ENCODE measurements at places on chromosomes 1 and 21.

GRCh38 chr1:205230982-205231381 is 3.2 kb downstream of the TMCC2 start:
- no peak for DNase-seq

DNA sequence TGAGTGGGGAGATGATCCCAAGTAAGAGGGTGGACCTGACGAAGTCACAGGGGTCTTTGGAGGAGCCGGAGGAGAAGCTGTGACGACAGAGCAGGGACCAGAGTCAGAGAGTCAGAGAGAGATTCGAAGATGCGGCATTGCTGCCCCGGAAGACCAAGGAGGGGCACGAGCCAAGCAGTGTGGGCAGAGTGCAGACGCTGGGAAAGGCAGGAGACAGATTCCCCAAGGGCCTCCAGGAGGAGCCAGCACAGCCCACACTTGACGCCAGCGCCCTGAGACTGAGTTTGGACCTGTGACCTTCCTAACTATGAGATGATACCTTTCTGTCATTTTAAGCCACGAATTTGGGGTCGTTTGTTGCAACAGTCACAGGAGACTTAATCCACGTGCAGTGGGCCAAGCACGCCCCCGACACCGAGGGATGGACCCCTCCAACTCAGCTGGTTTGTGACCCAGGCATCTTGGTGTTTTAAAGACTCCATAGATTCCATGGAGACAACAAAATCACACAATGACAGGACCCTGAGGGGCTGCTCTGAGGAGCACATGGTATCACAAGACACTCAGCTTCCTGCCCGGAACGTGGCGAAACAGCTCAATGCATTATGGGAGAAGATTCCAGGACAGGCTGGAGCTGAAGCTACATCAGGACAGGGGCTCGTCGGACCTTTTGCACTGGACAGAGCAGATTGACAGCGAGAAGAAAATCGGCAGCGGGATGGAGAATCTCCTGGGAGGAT is 11.0 kb upstream of the TFF1 start:
- DNase-seq: no peak

DNA sequence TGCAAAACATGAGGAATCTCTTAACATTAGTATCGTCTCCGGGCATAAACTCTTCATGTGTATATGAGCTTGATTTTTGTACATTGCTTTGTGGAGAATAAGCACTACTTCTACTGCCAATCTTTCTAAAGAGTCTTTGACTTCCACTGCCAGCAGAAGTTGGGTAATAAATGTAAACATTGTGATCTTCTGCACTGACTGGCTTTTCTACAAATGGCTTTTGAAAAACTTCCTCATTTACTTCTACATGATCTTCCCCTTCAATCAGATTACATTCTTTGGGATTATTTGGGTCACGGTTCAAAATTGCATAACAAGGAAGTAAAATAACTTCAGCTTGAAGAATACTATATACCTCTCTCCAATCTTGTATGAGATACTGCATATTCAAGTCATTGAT is 30.4 kb upstream of the SLC44A5 start:
- no peak for DNase-seq

DNA sequence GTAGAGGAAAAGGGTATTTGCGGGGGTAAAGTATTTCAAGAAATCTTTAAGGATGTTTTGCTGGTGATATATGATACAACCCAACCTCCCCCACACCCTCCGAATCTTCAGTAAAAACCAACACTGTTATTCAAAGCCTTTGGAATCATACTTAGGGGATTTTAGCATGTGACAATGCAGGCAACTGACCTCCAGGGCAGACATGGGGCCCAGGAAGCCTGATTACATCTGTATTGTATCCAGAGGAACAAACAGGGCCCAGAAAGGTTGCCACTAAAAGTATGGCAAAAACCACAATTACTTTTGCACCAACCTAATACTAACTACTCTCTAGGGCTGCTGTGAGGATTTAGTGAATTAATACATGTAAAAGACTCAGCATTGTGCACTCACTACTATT is 43.9 kb upstream of the CNN3 start:
- no peak for DNase-seq

- DNase-seq: no peak
These were observed 5.3 kb downstream of the PRDM16 start for GRCh38 chr1:3074297-3074741.

DNA sequence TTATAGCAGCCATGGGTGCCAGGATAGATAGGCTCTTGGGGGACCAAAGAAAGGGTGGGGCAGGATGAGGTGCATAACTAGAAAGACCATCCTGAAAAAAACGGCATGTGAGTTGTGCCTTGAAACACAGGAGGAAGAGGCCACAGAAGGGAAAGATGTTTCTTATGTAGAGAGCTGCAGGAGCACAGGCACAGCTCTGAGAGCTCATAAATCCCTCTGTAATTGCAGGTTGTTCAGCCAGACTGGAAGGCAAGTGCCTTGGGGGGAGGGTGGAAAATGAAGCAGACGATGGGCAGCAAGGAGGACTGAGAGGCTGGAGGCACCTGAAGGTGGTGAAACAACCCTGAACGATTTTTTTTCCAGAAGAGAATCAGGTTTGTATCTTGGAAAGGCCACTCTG is 170.7 kb downstream of the NR5A2 start:
- DNase-seq: no peak

GRCh38 chr1:30417701-30418046 is 305.7 kb downstream of the MATN1 start:
- DNase-seq: no peak

DNA sequence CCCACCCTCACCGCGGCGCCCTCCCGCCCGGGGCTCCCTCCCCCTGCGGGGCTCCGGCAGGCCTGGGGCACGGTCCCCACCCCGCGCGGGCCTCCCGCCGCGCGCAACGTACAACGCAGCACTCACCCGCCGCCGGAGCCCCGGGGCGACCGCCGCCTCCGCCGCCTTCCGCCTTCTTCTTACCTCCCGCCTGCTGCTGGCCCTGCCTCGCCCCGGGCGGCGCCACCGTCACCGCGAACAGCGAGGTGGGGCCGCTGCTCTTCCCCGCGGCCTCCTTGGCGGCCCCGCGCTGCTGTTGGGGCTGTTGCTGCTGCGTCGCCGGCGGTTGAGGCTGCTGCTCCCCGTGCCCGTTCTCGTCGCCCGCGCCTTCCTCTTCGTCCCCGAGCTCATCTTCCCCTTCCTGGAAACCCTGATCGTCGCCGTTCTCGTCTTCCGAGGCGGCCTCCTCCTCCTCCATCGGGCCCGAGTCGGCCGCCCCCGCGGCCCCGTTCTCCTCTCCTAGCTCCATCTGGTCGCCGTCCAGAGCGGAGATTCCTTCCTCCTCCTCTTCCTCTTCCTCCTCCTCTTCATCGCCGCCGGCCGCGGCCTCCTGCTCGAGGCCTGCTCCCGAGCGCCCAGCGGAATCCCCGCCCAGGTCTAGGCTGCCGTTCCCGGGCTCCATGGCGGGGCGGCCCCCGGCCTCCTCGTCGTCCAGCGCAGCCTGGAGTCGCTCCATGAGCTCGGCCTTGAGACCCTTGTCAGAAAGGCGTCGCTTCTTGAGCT is 671 bp downstream of the HNRNPU start:
- DNase-seq: no peak

DNA sequence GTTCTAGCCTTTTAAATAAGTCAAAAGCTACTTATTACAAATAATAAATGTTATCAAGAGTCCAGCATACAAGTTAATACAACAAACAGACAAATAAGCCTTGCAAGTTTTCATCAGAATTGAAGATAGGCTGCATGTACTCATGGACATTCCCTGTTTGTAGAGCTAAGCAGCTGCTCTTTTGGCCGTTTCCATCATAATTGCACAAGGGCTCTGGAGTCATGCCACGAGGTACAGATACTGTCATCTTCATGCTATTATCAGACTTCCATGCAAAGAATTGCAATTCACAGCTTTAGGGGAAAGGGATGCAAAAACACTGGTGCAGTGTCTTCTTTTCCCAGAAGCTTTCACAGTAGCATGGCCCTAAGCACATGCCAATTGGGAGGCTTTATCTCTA is 52.8 kb upstream of the TBX15 start:
- no peak for DNase-seq

DNA sequence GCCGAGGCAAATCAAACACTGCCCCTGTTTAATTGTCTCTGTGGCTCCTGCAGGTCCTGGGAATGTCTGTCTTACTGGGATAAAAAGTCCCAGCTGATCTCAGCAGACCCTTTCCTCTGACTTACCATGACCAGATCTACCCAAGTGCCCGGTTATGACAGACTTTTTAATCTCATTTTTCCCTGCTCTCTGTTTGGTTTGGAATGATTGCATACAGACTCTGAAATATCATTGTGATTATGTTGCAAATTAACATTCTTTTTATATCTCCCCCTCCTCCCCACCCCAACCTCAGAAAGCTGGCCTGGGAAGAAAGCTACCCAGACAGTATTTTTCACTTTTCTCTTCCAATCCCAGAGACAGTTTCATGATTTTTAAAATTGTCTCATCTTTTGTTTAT is 16.3 kb downstream of the RAB7B start:
- no peak for DNase-seq

GRCh38 chr1:64841330-64842065 is 96.6 kb downstream of the RAVER2 start:
- DNase-seq: no peak

DNA sequence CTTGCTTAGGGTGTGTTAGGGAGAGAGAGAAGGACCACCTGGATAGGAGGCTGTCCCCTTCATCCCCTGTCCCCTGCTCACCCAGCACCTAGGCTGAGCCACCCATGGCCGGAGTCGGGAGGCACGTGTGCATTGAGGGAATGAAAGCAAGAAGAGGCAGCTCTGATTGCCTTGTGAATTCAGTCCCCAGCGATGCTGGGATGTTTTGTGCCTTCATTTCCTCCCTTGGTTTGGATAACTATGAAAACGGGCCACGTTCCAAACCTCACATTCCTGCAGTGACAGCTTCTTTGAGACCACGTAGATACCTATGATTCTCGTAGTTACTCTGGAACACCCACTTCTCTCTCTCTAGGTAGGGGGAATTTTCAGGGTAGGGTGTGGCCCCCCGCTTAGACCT is 67.1 kb downstream of the MAN1C1 start:
- DNase-seq: no peak

- no peak for DNase-seq
These were observed 187.7 kb upstream of the USP24 start for GRCh38 chr1:55402671-55403464.

DNA sequence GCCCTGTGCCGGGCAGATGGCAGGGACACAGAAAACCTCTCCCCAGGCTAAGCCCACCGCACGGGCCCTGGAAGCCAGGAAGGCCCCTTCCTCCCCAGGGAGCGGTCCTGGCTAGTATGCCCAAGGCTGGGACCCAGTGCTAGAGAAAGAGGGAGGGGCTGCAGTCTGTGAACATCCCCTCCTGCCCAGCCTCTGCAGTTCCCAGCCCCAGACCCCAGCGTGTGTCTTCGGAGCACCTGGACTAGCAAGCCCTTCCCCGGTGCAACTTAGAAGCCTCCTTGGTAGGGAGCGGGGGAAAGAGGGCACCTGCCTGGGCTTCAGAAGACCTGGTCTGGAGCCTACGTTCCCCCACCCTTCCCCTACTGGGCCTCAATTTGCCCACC is 2.1 kb downstream of the PLEKHG5 start:
- DNase-seq: no peak

DNA sequence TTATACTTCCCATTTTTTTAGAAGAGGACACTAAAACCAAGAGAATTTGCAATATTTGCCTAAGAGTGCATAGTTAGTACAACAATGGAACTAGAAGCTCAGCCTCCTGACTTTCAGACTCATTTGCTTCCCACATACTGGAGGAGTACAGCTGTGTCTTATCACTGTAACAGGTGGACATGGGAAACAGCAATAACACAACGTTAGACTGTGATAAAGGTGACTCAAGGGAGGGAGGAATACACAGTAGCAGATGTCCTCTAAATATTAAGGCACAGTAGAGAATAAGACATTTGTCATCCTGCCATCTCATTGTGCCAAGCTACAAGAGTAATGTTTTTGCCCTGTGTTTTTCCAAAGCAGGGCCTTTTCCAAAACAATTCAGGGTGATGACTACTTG is 55.4 kb upstream of the JAK1 start:
- DNase-seq: no peak

DNA sequence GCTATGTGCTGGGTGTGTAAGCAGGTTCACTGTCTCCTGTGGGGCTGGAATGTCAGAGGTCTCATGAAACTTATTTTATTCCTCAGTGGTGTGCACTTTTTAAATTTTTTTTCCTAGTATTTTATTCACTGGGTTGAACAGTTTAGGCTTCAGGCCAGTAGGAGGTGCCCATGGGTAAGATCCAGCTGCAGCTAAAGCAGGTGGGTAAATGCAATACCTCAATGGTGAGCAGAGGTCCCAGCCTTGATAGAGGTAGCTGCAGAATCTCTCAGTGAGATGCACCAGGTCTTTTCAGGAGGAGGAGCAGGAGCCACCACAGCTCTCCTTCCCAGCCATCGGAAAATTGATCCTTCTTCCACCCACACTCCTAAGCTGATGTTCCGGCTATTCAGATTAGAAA is 12.6 kb upstream of the OR6N2 start:
- DNase-seq: no peak

- no peak for DNase-seq
These were observed 10.7 kb upstream of the COL16A1 start for GRCh38 chr1:31714442-31715086.

DNA sequence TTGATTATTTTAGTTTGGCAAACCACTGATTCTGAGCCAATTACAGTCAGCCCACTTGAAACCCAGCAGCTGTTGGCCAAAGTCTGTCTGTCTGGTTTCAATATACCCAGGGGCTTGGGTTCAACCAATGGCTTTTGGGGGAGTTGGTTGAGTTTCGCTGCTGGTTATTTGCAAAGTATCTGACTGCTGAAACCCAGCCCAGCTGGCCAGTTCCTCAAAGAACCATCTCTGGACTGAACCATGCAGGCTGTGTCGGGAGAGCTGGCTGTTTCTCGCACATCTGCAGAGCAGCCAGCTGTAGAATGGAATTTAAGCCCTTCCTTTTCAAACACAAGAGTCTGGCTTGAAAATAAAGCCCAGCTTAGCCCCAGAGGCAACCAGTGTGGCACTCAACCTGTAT is 66.0 kb upstream of the PAX7 start:
- DNase-seq: no peak

DNA sequence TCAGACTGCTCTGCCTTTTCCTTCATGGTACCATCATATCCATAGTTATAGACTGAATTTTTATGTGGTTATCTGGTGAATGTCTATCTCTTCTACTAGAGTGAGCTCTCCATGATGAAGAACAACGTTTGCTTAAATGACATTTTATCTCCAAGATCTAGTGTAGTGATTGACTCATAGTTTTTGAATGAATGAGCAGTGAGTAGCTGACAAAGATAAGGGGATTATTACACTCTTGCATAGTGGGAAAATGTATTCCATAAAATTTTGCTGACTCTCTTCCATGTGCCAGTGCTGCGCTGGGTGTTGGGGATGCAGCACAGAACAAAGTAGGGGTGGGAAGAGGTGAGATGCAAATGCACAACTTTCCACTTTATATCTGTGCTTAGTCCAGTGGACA is 147.7 kb downstream of the TGFB2 start:
- no peak for DNase-seq

GRCh38 chr1:97101509-97101908 is 379.9 kb downstream of the PTBP2 start:
- DNase-seq: no peak
